ENCODE measurements at places on chromosomes 11 and 22. TPM values are rescaled to one million over a fixed set of nuclear protein-coding genes. Genes with fewer than 3 reads are reported as not detected.

The MFRP gene
- 0.03 TPM for total RNA-seq

The KCTD14 gene
- 19.1 TPM for total RNA-seq

The PHETA2 gene
- total RNA-seq = 5.9 TPM

The OR52I1 gene
- total RNA-seq = not detected

The PITPNM1 gene
- 57.1 TPM for total RNA-seq

- no peak for DNase-seq
Observed at GRCh38 chr22:17435375-17435774, 66.1 kb downstream of the CECR2 start.

DNA sequence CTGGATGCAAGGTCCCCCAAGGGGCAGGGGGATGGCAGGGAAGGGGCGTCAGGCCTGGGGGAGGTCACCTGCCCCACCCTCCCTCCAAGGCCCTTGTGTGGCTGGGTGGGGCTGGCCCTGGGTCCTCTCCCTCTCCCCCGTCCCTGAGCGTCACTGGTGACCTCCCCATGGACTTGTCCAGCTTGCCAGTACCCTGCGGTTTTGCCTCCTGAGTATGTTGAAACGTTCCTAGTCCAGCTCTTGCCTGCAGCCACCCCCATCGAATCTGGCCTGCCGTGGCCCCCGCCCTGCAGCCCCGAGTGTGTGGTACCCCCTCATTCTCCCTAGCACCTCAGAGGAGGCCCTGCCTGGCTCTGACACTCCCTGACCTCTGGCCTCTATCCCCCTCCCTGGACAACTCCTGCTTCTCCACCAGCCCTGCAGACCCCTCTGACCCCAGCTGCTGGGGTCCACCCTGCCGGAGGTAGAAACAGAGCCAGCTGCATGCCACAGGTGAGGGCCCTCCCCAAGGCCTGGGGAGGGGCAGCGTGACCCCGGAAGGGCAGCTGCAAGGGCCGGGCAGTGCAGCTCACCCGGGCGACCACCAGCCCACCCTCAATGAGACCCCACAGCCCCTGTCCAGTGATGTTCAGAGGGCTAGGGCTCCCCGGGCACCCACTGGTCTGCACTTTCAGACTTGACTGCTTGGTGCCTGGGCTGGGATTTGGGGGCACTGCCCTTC is 4.1 kb upstream of the MUC6 start:
- no peak for DNase-seq

DNA sequence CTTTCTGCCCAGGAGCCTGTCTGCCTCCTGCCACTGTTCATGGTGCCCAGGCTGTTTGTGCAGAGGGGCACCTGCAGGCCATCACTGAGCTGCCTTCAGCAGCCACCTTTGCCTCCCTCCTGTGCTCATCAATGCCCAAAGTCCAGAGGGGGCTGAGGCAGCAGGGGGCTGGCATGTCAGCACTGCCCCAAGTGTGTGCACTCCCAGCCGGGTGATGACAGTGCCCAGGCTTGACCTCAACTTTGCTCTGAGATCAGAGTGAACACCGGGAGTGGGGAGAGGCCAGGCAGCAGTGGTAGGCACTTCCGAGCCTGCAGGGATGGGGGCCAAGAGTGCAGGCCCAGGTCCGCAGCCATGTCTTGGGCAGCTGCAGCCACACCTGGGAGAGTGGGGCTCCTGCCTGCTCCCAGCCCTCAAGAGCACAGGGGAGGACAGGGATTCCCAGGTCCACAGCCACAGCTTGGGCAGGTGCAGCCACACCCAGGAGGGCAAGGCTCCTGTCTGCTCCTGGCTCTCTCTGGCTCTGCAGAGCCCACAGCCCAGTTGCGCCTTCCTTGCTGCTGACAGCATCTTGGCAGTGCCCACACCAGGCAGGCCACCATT is 15.2 kb downstream of the SAA4 start:
- no peak for DNase-seq

DNA sequence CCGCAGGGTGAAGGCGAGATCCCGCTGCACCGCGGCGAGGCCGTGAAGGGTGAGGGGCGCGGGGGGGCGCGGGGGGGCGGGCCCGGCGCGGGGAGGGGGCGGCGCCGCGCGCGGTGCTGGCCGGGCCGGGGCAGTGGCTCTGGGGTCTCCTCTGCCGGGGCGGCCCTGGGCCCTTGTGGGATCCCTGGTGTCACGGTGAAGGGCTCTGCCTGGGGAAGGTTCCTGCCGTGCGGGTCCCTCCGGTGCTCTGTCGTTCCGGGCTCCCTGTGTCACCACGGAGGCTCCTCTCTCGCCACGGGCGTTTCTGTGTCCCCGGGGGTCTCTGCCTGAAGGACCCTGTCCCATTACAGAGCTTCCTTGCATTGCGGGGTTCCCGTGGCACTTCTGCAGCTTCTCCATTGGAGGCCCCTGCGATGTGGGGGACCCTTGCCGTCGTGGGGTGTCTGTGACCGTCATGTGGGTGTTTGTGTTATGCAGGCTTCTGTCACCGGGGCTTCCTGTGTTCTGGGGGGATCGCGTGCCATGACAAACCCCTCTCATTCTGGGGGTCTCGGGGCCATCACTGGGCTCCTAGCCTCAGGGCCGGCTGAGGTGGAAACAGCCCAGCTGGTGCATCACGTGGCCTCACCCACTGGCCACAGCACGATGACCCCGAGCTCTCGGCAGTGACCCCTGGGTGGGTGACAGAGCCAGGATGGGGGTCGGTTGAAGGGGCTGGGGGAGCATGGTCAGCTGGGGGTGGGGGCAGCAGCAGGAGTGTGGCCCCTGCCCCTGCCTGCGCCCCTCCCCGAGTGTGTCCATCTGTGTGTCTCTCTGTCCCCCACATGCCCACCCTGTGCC is 25.3 kb downstream of the SHANK3 start:
- no peak for DNase-seq

DNA sequence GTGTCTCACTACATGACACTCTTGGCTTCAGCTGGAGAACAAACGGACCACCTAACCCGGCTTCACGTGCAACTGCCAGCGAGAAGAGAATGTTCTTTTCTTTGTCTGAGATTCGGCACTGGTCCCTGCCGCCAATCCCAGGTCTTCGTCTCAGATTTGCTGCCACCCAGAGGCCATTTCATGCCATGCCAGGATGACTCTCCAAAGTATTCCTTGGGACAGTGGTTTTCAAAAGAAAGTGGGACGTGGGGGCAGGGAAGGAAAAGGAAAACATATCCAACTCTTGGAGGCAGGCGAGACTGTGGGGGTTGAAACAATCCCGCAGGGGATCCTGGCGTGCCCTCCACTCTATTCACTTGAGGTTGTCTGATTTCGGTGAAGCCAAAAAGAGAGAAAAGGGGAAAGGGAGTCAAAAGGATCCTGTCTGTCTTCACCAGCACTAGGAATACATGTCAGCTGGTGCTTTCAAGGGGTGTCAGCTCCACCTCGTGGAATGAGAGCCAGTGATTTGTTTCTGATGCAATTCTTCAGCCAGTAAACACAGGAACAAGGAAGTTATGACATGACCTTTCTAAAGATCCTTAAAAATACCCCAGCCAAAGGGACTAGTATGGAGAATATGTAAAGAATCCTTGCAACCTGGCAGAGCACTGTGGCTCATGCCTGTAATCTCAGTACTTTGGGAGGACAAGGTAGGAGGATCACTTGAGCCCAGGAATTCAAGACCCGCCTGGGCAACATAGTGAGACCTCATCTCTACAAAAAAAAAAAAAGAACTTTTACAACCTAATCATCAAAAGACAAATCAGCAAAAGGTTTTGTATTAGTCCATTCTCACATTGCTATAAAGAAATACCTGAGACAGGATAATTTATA is 41.0 kb upstream of the APLNR start:
- peak; percentile 92 for DNase-seq

DNA sequence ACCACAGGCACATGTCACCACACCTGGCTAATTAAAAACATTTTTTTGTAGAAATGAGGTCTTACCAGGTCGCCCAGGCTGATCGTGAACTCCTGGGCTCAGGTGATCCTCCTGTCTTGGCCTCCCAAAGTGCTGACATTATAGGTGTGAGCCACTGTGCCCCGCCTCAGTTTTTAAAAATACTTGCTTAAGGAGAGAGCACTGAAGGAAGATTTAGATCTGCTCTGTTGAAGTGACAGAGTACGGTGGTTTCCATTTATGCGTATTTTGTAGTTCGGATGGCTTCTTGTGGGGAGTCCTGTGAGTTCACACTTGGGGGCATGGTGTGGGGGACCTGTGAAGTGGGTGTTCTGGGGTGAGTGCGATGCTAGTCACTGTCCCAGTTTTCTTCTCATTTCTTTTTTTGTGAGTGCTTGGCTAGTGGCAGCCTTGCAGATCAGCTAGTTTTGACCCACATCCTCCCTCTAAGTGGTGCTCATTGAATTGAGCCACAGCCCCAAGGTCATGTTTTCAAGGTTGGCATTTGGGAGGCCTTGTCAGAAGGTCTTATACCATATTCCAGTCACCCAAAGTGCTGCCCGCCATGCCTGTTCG is 31.5 kb downstream of the PTPRJ start:
- DNase-seq = no peak

DNA sequence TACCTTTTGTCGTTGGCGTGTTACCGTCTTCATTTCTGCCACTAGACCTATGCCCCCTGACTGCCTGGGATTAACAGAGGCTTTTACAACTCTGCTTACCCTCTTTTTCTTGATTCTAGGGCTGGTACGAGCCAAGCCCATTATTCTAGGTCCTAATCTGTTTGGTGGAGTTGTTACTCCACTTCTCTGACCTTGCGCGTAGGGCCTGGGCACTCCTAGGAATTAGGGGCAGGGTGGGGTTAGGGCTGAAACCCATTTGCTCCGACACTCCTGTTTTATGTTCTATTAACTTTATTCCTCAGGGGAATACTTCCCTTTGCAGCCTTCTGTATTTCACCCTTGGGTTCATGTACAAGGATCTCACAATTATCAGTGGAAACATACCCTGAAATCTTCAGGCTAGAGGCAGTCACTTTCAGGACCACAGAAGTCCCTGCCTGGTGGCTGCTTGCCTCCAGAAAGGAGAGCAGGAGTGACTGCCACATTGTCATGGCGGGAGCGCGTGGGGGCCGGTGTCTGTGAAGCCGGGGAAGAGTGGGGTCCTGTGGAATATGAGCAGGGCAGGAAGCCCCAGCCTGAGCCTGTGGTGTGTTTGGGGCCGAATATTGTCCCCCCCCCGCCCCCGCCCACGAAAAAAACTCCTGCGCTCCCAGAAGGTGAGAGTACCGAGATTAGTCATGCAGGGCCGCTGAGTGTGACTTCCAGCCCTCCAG is 731 bp upstream of the SLC37A2 start:
- DNase-seq = no peak

- DNase-seq = no peak
Observed at GRCh38 chr22:23832226-23833016, 6.4 kb downstream of the DERL3 start.

- DNase-seq = peak; percentile 0
Observed at GRCh38 chr22:48820481-48821345, 1007.0 kb downstream of the BRD1 start.

DNA sequence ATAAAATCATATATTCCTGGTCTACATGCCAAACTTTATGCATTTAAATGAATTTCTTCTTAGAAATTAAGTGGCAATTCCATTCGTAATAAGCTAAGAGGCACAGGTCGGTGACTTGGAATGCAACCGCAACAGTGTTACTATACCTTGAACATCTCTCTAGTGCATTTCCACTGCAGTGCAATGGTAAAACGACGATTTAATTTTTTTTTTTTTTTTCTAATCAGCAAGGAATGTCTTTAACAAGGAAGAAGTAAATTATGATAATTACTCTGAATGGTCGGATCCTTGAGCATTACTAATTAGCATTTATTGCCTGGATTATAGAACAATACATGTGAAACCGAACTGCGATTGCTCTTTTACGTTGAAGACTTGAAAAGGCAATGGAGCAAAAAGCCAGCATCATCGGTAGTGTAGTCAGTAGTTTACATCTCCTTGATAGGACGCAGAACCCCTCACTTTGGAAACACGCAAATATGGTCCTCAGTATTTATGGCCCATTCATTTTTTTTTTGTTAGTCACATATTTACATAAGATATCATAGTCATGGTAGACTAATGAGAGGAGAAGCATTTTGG is 20.2 kb downstream of the BLID start:
- no peak for DNase-seq

DNA sequence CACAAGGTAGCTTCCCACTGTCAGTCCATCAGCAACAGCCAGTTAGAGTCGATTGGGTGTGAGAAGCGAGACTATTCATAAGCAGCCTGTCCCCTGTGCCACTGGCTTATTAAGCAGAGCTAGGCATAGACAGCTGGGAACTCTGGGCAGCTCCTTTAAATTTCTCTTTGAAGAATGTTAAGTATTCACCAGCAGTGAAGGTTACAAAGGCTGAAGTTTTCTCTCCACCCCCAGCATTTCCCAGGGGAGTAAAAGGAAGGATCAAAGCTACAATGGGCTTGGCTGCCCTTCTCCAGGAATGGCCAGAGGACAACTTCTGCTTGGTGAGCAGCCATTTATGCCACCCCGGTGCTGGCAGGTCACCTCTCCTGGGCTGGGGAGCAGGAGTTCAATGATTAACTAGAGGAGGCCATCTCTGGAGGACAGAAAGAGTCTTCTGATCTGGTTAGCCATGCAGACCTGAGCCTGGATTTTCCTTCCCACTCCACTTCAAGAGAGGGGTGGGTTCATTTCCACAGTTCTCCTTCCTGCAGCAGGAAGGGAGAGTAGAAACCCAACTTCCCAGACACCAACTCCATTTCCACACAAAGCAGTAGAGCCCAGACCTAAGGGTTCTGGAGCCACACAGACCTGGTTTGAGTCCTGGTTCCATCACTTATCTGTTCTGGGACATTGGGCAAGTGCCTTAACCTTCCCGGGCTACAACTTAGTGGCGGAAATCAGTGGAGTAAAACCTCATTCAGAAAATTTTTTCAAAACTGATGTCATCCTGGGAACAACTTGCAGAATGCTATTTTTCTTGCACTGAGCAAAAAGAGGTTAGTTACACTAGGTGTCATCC is 22.6 kb downstream of the POU2AF3 start:
- DNase-seq = peak; percentile 27

GRCh38 chr11:29481738-29482137 is 535.1 kb downstream of the KCNA4 start:
- no peak for DNase-seq

DNA sequence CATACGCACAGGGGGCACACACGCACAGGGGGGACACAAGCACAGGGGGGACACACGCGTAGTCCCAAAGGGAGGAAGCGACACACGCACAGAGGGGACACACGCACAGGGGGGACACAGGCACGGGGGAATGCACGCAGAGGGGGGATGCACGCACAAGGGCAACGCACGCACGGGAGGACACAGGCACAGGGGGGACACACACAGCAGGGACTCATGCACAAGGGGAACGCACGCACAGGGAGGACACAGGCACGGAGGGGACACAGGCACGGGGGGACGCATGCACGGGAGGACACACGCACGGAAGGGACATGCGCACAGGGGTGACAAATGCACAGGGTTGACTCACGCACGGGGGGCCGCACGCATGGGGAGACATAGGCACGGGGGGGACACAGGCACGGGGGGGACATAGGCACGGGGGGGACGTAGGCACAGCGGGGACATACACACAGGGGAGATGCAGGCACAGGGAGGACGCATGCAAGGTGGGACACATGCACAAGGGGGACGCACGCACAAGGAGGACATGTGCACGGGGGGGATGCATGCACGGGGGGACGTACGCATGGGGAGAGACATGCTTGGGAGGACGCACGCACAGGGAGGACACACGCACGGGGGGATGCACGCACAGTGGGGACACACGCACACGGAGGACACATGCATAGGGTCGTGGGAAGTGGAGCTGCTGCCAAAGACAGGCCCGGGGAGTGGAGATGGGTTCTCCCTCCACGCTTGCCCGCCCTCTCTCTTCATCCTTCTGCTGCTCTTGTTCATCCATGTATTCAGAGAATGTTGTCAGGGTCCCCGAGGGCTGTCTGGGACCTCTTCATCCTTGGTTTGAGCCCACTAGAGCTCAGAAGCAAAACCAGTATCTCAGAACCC is 41.2 kb downstream of the WNT11 start:
- DNase-seq = no peak
